ENCODE measurements at places on chromosomes 4 and X.

GRCh38 chr4:157300701-157301100 is 80.2 kb downstream of the GRIA2 start:
- DNase-seq: no peak

DNA sequence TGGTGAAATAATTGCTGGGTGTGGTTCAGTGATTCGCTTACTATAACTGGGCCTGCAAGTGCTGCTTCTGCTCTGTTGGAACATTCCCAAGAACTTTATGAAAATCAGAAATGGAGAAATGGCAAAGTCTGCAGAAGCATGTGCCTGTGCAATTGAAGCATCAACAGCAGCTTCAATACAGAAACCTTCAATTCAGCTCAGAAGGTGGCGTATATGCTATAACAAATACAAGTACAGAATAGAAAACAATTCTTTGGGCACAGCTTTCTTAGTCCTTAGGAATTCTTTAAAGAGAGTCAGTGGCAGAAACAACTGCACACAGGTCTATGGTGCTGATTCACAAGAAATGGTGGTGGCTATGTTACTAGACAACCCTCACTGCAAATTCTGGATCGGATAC is 18.0 kb upstream of the PDHA2 start:
- no peak for DNase-seq

DNA sequence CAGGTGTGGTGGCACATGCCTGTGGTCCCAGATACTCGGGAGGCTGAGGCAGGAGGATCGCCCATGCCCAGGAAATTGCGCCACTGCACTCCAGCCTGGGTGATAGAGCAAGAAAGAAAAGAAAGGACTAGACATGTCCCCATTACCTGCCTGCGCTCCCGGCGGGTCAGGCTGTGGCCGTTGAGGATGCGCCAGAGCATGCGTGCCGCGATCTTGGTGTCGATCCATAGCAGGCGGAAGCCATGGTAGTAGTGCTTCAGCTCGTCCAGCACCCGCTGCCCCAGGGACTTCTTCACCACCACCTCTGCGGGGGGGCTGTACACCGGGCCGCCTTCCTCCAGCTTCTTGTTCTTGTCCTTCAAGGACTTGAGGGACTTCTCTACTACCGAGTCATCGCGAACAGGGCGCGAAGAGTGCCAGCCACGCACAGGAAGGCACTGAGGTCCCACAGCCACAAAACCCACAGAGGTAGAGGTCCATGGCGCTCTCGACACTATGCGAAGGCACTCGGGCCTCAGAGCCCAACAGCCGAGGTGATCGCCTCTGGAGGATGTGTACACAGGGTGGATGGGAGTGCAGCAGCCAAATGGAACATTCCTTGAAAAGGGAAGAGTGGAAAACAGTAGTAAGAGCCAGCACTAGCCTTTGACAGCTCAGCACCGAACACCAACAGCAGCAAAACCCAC is 14.6 kb downstream of the LETM1 start:
- DNase-seq: no peak

DNA sequence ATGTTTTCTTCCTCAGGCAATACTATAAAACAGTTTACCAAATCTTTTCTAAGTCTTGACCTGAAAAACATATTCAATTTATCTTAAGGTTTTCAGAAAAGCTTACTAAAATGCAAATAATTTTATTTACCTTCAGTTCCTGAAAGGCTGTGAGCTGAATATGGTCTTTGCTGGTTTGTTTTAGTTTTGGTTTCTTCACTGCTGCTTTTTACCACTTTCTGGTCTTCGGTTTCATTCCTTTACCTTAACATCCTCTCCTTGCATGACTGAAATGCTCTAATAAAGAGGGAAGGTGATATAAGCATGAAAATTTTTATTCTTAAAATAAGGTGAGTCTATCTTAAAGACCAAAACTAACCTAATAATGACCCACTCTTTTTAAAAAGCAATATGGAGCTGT is 97.1 kb upstream of the NRK start:
- DNase-seq: no peak

- DNase-seq: no peak
These were observed 254.2 kb downstream of the DHX15 start for GRCh38 chr4:24330172-24330571.

DNA sequence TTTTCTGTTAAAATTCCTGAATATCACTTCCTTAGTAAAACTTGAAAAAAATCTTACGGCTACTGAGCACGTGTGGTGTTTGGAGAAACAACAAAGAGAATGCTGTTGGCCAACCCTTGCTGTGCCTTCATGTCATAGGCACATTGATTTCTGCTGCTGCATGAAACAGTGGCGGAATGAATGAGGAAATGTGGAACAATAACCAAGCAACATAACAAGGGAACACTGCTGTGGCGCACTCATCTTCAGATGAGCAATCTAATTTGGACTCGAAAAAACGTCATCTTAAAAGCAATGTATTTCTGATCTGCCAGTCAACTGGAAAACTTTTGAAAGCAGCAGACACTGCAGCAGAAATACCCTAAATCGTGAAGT is 51.4 kb downstream of the PROM1 start:
- DNase-seq: no peak

GRCh38 chr4:176274441-176274840 is 5.4 kb upstream of the ASB5 start:
- no peak for DNase-seq

- no peak for DNase-seq
These were observed 185.0 kb upstream of the GPRIN3 start for GRCh38 chr4:89492581-89493071.

DNA sequence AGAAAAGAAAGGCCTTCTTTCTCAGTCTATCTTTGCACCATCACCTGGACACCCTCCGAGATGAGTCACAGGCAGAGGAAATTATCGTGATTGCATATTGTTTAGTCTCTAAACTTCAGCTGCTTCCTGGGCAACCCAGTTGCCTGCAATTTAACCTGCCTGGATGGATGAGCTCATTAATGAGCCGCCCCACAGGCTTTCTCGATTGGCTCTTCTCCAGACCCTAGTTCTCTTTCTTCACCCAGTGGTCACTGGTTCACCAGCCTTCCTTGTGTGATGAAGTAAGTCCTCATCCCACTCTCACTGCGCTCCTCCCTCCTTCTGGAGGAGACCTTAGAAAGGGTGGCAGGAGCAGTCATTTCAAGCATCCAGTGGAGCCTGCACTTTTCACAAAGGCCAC is 94.4 kb downstream of the SOWAHB start:
- no peak for DNase-seq

DNA sequence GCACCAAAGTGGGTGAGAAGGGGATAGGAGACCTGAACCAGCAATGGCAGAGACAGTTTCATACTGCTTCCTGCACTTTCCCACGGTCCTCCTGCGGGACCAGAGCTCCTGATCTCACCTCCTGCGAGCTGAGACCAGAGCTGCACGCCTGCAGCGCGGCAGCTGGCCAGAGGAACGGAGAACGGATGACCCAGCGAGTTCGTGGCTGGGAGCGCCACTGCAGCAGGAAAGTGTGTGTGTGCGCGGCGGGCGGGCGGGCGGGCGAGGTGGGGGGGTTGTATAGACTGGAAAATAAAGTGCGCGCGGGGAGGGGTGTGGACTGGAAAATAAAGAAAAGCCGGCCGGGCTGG is 16.5 kb downstream of the MCF2 start:
- no peak for DNase-seq

DNA sequence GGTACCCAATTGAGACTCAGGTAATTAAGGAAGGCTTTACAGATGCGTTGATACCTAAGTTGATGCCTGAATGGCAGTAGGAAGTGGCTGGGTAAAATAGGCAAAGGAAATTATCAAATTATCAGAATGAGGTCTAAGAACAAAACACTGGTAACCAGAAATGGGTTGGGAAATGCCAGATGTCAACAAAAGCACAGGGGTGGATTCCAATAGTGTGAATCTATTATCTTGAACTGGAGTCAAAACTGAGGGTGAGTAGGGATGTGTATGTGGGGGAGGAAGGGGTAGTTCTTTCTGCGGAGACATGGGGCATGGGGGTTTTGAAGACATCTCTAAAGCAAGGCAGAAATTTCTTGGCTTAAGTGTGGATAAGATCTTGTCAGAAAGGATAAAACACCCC is 16.0 kb upstream of the SEPTIN6 start:
- no peak for DNase-seq

- no peak for DNase-seq
These were observed 490.4 kb upstream of the ZFP42 start for GRCh38 chr4:187504974-187505797.

DNA sequence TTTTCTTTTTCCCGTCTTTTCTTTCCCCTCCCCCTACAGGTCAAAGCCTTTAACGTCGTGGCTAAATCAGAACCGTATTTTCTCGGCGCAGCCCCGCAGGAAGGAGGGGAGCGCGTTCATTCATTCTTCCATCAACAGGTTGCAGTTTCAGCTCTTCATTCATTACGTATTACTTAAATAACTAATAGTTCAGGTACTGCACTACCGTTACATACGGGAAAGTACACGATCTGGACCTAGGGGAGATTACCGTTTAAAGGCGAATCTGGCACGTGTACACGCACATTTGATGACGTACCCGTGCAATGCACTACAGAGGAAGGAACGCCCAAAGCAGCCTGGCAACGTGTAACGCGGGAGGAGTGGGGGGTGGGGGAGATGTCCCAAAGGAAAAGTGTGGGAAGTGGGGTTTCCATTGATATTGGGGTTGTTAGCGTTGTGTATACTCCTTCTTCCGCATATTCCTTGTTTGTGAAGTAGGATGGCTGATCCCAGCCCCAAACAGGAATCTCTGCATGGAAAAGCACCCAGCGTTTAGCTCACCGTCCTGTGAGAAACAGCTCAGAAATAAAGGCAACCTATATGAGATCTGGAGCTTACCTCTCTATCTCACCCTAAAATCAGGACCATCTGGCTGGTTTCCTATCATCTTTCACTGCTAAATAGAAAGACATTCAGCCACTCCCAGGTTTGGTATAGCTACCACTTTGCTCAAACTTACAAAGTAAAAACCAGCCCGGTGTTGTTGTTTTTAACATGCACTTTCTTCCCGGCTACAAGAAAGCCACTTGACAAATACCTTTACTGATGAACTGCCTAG is 585 bp upstream of the SEC24D start:
- DNase-seq: peak; percentile 23

GRCh38 chrX:54564936-54565335 is 34.9 kb downstream of the GNL3L start:
- DNase-seq: no peak

DNA sequence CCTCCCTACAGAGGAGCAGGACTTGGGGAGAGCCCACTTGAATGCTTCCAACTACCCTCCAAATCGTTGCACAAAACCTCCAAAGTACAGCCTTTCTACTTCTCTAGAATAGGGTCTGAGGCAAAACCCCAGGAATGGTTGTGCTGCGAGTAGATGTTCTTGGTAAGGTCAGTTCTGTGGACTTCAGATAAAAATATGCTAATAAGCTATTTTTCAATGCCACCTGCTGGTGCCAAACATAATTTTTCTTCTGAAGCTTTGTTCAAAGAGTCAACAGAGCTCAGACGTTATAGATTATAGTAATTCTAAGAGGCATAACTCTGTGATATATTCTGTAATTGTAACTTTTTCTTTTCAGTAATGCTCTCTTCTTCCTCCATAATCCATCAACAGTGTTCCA is 425.7 kb downstream of the GPAT3 start:
- DNase-seq: no peak

GRCh38 chr4:62260254-62260653 is 1060.1 kb downstream of the ADGRL3 start:
- no peak for DNase-seq

GRCh38 chrX:106177106-106177981 is 9.2 kb downstream of the PWWP3B start:
- DNase-seq: peak; percentile 54

DNA sequence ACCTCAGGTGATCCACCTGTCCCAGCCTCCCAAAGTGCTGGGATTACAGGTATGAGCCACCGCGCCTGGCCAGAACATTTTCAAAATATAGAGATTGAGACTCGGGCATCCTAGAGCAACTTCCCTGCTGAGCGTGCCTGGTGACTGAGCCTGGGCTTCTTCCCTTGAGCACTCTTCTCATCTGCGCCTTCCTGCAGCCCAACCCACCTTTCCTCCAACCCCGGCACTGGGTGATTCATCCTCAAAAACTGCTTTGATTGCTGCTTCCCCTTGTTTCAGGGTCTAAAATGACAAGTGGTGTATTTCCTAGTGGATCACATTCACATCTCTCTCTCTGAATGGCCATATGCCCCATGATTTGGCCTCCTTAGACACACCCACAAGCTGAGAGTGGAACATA is 37.8 kb downstream of the PHKA2 start:
- no peak for DNase-seq

- DNase-seq: no peak
These were observed 44.9 kb downstream of the GPM6A start for GRCh38 chr4:175767150-175767549.

DNA sequence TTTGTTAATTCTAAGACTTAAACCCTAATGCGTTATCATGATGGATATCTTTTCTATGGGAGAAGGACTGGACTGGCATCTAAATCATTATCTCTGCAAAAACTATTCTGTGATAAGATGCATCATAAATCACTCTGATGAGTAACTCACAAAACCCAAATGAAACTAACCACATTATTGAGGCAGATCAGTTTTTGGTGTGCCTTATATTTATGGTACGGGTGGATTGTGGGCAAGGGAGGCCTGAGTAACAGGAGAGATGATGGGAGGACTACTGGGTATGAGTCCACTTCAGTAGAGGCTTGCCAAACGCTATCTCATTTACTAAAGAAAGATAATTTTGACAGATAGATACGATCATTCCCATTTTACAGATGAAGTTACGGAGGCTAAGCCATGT is 66.4 kb upstream of the GUCY1A1 start:
- DNase-seq: no peak

DNA sequence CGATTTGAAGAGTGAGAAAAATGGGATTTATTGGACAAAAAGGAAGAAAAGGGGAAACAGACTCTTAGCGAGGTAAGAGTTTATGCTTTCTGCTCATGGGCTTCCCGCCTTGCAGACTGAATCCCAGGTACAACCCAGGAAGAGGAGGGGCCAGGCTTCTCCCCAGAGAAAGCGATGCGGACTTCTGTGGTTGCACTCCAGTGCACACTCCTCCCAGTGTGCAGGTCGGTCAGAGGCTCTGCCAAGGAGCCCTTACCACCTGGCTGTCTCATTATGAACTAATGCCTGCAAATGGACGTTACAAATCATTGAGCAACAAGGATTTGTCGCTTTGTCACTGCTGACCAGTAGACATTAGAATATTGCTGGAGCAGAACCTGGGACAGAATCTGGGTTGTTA is 39.9 kb upstream of the GLRA2 start:
- no peak for DNase-seq

DNA sequence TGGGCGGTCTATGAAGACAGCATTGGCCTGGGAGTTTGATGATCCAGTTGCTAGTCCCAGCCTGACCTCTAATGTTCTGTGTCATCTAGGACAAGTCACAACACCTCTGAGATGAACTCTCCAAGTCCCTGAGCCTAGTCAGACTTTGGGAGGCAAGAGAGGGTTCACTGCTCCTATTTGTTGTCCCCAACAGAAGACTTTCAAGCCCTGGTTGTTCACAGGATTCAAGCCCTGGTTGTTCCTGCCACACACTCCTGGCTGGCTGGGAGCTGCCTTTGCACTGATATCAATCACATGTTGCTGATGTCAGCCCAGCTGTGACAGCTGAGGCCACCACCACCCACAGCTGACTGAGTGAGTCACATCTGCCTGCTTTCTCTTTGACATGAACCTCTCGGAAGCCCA is 253.2 kb upstream of the RASGEF1B start:
- DNase-seq: no peak

GRCh38 chr4:75637176-75637575 is 6.8 kb upstream of the CDKL2 start:
- DNase-seq: peak; percentile 46

All from renal cortex interstitium (tissue), 15 donors.